ENCODE measurements at places on chromosomes 13 and 19.

DNA sequence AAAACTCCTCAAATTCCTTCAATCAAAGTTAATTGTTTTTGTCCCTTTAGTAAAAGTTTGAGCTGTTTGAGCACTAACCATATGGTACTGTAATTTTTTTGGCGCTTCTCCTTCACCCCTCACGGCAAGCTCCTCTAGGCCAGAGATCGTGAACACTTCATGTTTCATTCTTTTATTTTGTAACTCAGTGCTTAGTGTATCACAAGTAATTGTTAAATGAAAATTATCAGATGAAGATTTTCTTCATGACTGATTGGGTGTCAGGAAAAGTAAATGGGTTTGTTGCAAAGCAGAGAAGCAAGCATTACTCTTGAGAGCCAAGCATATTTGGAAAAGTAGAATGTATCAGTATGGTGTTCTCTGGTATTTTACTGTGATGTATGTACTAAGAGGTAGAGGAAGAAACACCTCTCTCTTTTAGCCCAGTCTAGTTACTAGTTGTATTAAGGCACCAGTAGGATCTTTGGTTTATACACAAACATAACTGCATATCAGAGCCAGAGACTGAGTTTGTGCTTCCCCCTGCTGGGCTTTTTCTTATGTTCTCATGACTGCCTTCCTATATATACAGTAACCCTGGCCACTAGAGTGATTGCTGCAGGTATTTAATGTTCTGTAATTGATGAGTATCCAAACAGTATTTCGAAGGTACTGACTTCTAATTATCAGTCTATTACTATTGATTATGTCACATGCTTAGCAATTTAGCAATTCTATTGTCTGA, 202.3 kb upstream of the KLHL1 start:
- DNase-seq, result no peak

DNA sequence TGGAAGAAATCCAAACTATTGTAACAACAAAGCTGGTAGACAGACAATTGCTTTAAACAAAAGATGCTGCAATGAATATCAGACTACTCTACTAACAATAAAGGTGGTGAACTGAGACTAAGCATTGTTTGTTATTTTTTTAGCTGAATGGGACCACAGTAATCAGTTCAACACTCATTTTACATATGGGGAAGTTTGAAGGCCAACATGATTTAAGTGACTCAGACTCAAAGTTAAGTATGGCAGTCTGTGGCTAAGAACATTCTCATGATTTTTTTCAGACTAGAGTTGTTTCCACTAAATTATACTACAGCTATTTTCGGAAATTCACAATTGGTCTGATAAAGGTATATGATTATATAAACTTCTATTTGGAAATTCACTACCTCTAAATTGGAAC, 10.4 kb downstream of the EXOSC8 start:
- no peak for DNase-seq

DNA sequence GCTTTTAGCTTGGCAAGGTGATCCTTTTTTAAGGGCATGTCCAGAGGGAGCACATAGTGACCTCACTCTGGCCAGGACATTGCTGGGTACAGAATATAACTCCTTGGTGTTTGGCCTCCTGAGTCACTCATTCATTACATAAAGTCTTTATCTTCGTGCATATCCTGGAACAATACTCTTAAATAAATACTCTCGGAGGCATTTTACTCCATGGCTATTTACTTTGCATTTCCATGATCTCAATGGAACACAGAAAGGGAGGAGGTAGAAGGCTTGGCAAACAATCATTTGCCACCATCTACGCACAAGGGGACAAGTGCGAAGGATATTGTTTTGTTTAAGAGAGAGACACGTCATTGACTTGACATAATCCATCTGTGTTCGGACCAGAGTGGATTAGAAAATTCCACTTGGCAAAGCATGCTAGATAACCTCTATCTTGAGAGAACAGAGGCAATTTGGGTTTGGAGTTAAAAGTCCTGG, 210.0 kb downstream of the IRS2 start:
- no peak for DNase-seq

DNA sequence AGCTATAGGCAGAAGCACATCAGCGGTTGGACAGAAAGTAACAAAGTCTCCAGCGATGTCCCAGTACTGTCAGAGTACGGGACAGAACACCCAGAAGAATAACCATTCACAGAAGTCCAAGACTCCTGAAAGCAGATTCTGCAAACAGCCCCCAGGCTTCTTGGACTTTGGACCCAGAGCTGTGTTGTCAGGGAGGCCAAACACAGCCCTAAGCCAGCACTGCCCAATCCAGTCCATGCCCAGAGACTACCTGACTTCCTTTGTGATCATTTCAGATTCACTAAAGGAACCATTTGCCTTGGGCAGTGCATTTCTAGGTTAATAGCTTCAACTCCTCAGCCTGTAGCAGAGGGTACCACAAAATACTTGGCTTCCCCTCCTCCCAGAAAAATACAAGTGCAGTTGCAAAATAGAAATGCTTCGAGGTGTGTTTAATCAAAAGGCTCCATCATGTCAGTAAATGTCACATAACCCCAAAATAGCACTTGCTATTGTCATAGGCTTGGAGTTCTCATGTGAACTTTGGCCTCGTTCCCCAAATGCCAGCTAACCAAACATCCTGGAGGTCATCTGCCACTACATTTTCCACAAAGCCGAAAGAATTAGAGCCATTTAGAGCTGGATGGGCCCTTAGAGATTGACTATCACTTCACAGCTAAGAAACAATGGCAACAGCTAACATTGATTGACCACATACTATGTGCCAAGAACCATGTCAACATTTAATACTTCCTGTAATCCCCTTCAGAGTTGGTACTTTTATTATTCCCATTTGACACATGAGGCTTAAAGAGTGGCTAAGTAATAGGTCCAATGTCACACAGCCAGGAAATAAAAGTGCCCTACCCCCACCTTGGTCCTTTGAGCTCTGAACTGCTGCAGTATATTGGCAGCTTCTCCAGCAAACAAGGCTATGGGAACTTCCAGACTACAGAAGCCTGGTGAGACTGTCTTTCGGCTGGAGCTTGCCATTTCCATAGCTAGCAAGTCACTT, 329.9 kb downstream of the FOXO1 start:
- no peak for DNase-seq

- no peak for DNase-seq
Measured at GRCh38 chr19:19653597-19654147, 9.8 kb downstream of the ATP13A1 start.

DNA sequence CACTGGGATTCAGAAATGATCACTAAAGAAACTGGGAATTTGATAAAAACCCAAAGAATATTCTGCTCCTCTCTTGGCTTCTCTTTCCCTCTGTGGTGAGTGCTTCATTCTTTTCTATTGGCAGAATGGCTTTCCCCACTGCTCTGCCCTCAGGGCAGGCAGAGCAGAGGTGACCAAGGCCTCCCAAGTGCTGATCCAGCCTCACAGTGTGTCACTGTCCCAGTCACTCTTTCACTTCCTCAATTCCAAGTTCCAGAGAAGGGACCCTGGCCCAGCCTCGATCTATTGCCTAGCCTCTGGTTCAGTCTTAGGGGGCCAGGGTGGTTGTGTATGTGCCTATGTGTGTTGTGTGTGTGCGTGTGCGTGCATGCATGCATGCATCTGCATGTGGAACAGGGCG, 180.6 kb upstream of the TMTC4 start:
- no peak for DNase-seq

GRCh38 chr13:65724226-65724625, 1505.9 kb downstream of the PCDH9 start:
- DNase-seq, result no peak

DNA sequence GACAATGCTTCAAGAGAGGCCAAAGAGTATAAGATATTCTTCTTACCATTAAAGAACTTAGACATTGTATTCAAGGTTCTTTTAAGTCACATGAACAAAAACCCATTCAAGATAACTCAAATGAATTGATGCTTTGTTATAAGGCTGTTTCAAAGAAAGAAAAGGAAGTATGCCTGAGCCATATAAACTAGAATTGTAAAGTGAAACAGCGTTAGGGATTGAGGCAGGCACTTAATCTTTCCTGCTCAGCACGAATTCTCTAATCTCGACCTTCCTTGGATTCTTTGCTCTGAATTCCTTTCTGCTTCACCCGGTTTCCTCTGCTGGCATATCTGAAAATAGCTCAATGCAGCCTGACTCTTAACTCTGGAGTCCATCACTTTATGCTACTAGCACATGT, 595.4 kb downstream of the DIAPH3 start:
- no peak for DNase-seq

DNA sequence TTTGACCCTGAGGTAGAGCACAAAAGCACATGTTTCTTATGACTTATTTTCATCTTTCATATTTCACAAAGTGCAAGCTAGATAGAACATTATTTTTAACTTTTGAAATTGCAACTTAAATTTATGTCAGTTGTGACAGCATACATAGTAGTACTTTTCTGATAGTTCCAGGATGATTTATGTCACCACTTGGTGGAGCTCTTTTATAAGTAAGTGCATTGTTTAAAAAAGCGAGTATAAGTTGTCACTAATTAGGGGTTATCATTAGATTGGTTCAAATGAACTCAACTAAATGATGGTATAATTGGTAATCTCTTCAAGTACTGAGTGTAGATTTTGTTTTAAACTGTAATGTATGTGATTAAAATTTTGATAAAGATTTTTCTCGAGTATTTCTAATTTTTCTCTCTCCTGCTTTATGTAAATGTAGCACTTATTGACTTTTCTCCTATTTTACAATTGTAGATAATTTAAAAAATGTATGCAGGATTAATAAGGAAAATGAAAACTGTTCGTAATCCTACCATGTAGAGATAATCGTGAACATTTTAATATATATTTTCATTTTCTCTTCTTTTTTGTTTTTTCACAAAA, 31.1 kb downstream of the RB1 start:
- peak; percentile 18 for DNase-seq

DNA sequence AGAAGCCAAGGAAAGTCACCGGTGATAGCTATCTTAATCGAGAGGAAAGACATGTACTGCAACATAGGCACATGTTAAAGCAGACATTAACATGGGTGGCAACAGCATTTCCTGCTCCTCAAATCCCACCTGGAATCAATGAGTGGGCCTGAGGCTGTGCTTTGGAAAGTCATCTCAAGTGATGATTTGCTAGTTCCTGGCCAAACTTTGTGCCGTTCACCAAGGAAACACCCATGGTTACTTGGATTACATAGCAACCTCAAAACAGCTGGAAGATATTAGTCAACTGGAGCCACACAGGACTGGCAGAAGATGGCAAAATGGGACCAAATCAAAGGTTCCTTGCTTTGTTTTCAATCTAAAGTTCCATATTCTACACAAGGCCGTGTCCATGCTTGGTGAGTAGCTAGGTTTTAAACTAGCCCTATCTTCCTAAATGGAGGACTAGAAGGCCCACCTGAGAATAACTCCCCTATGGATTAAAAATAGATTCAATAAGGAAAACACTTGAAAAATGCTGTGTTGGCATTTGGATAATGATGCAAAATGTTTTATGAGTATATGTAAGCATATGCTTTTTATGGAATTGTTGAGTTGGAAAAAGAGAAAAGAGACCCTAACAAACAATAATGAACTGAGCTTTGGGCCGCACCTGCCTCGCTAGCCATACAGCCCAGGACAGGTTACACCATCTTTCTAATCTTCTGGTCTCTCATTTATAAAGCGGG, 144.5 kb downstream of the RGCC start:
- DNase-seq, result peak; percentile 60

DNA sequence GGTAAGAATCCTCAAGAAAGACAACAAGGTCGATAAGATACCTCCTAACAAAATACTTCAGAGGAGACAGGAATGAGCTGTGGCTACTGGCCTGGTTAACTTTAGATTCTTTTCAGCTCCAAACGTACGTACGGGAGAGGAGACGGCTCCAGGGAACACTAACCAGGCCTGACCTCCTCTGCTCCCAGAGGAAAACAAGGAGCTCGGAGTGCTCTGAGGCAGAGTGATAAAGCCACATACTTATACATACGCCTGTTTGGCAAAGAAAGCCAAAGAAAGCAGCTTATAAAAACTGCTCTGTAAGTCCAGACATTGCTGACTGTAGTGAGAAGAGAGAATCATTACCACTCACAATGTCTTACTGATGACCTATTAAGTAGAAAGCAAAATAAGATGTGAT, 263.9 kb downstream of the MZT1 start:
- no peak for DNase-seq

DNA sequence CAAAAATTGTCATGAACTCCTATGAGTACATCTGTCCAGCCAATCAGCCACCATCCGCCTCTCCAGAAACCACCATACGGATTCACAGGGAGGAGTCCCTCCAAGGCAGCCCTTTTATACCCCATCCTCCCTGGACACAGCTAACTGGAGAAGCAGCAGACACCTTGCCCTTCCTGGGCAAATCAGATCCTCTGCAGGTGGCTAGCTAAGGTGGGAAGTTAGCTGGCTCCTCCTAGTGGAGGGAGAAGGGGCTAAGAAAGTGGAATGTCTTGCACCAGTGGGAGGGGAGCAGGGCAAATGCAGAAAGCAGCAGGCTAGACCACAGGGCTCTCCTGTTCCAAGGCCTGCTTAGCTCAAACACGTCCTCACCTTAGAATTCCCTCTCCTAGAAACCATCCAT, 46.2 kb upstream of the UQCRFS1 start:
- DNase-seq, result no peak

DNA sequence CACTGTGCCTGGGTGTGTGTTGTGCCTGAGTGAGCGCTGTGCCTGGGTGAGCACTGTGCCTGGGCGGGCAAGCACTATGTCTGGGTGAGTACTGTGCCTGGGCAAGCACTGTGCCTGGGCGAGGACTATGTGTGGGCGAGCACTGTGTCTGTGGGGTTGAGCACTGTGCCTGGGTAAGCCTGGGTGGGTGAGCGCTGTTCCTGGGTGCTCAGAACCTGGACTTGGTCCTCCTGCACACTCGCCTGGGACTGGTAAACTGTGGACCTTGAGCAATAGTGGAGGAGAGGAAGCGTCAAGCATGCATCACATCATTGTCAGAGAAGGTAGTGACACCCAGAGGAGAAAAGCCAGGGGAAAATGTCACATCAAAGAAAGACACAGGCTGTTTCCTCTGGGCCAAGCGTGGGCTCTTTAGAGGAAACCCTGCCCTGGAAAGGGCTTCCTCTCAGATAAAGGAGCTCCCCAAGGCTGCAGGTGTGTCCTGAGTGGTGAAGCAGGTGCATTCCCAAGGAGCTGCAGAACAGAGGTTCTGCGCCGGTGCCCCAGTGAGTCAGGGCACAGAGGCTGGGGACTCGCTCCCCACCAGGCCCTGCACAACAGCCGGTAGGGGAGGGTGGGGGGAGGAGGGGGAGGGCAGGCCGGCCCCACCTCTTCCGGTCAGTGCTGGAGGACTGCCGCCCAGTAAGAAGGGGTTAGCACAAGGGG, 141.2 kb downstream of the TEX29 start:
- DNase-seq, result no peak
